ENCODE measurements at places on chromosomes 2 and 18. TPM values are rescaled to one million over a fixed set of nuclear protein-coding genes. Genes with fewer than 3 reads are reported as not detected.

RIOK3 gene
- total RNA-seq = 30.8 TPM

REEP1 gene
- total RNA-seq = 1.3 TPM

TUBA4B gene
- total RNA-seq = not detected

C1QL2 gene
- total RNA-seq = 0.81 TPM

PROM2 gene
- total RNA-seq = 4.0 TPM

- DNase-seq = no peak
Observed at GRCh38 chr2:84427235-84428138, 31.6 kb downstream of the SUCLG1 start.

DNA sequence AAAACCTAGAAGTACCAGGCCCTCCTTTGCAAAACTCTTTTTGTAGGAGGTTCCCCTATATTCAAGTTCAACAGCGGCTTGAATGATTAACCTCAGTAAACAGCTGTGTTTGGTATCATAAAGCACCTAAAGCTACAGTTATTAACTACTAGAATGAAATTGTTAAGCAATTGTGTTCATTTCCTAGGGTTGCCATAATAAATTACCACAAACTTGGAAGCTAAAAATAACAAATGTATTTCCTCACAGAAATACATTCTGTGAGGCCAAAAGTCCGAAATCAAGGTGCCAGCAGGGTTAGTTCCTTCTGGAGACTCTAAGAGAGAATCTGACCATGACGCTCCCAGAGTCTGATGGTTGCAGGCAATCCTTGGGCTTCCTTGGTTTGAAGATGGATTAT, 202.1 kb upstream of the ACVR2A start:
- no peak for DNase-seq

DNA sequence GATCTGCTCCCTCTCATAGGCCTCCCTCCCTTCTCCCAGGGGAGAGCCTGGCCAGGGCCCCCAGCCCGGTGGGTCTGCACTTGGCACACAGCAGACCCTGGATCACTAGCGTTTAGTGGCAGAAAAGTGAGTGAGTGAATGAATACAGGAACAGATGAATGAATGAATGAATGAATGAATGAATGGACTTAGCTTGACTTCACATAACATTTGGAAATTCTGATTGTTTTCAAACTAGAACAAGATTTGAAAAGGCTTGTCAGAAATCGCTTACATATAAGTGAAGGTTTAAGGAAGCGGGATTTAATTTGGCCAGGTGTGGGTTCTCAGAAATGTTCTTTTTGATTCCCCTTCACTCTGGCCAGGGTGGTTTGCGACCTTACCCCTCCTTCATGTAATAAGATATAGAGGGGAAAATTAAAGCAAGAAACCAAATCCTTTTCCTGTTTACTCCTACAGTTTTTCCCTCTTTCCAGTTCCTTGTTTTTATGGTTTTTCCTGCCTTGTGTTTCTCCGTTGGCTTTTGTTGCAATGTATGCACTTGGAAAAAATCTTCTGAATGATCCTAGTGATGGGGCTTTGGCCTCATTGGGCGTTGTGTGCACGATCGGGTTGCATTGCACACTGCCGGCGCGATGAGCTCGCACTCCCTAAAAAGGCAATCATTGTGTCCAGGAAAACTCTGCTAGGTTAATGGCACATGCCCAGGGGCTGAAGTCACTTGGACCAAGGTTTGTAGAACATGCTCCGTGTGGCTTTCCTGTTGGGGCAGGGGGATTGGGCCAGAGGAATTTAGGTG, 16.4 kb downstream of the LRRFIP1 start:
- no peak for DNase-seq

DNA sequence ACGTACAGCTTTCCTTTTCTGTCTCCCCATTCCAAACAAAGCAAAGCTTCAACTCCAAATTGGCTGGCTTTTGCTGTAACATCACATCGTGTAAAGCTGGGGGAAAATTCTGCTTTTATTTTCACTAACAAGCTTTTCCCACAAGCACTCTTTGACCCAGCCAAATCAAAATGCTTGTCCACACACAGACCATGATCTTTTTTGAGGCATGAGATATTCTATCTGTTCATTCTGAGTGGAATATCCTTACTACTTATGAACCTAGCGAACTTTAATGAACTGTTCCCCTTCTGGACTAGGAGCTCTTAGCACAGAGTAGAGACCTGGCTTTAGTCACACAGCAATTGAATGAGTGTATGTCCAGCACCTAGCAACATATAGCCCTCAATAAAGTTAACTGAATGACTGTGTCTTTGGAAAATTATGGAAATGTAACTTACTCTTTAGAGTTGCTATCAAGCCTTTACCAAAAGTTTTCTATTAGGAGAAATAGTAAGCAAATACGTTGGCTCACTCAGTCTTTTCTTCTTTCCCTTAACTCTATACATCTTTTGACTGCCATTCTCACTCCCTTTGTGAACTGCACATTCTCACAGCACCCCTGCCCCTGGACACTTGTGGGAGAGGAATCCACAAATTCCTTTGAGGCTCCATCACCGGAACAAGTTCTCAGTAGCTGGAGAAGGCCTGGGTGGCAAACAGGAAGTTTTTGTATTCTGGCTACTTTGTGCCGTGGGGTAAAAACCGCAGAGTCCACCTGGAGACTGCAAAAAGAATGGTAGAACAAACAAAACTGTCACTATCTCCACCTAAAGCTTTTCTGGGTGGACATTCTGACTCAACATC, 1.3 kb upstream of the UBE2E3 start:
- no peak for DNase-seq

- DNase-seq = no peak
Observed at GRCh38 chr2:233451950-233452349, 97.7 kb downstream of the DGKD start.

Data from H9 (cell line).